GM23338 (cell line): ENCODE measurements at places on chromosomes 3 and 15. TPM values are rescaled to one million over a fixed set of nuclear protein-coding genes. Genes with fewer than 3 reads are reported as not detected.

- H3K36me3 ChIP-seq: no peaks in the 10 kb centered on the region
- peaks cover 10% of the 10 kb centered on the region; the same call in 1 of the 2 replicates for H3K4me1 ChIP-seq
- H3K4me3 ChIP-seq: no peak overlapping the region
- no peak overlapping the region for H3K27ac ChIP-seq
- no peaks in the 10 kb centered on the region for H3K27me3 ChIP-seq
- no peak for DNase-seq
Observed at GRCh38 chr15:70501121-70501727, 262.1 kb downstream of the UACA start.

DNA sequence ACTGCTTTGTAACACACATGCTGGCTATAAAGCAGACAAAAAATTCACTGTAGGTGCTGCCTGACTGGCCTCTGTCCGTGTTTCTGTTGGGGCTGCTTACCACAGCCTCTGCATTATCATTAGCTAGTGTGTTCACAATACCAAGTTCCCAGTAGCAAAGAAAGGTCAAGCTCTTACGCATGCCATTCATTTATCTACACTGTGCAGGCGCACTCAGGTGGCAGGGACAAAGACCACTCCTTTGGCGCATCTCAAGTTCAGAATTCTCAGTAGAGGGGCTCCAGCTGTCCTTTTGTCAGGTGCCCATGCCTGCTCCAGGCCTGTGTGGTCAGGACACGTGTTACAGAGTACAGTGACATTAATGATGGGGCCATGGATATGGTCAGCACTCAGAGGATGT is 22.3 kb downstream of the MLH1 start:
- H3K36me3 ChIP-seq: peaks cover 44% of the 10 kb centered on the region
- no peak overlapping the region for H3K4me3 ChIP-seq
- DNase-seq: no peak
- H3K4me1 ChIP-seq: no peaks in the 10 kb centered on the region
- H3K27me3 ChIP-seq: no peaks in the 10 kb centered on the region

The RGMA gene
- total RNA-seq: 24.6 and 34.2 TPM in 2 replicates

- H3K27me3 ChIP-seq: no peaks in the 10 kb centered on the region
- H3K27ac ChIP-seq: no peak overlapping the region
- no peaks in the 10 kb centered on the region for H3K36me3 ChIP-seq
Observed at GRCh38 chr3:59374818-59375211, 325.0 kb upstream of the CFAP20DC start.

- H3K36me3 ChIP-seq: peaks cover 28% of the 10 kb centered on the region; the same call in 1 of the 2 replicates
- H3K4me1 ChIP-seq: no peaks in the 10 kb centered on the region
- no peaks in the 10 kb centered on the region for H3K27me3 ChIP-seq
Observed at GRCh38 chr3:170301405-170301804, 56.1 kb upstream of the SKIL start.

DNA sequence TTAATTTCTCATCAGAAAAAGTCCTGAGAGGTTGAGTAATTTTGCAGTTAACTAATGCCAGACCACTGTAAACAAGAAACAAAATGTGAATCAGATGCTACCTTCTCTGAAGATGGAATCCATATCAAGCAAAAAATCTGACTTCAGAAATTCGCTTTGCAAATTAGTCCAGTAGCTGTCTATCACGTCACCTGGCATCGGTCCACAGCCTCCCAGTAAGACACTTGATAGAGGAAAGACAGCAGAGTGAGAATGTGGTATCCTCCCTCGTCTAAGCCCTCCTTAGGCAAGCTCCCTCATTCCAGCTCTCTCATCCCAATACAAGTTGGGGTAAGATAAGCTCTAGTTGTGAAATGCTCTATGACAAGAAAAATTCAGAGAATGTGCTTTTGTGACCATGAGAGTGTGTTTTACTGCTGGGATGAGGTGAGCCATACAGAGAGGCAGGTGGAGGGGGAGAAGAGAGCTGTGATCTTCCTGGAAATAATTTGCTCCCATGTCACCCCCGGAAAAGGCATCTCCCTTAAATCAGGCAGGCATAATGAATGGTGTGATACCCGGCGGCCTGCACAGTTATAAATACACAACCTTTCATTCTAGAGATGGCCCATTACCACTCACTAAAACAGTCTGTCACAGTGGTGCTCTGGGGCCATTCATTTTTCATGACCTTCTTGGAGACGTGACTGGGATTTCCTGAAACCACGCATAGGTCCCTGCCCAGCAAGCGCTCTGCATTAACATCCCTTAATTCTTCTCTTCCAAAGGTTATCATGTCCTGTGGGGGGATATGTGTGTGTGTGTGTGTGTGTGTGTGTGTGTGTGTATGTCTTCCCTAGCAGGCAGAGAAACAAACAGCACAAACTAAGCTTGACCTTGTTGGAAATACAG is 602.0 kb upstream of the KCNMB2 start:
- H3K36me3 ChIP-seq: no peaks in the 10 kb centered on the region
- no peak overlapping the region for H3K27ac ChIP-seq
- H3K4me3 ChIP-seq: no peak overlapping the region
- DNase-seq: peak; percentile 6
- no peaks in the 10 kb centered on the region for H3K27me3 ChIP-seq
- no peaks in the 10 kb centered on the region for H3K4me1 ChIP-seq

The EXD1 gene
- total RNA-seq: 0.07 TPM in 1 of 2 replicates, not detected in the other

DNA sequence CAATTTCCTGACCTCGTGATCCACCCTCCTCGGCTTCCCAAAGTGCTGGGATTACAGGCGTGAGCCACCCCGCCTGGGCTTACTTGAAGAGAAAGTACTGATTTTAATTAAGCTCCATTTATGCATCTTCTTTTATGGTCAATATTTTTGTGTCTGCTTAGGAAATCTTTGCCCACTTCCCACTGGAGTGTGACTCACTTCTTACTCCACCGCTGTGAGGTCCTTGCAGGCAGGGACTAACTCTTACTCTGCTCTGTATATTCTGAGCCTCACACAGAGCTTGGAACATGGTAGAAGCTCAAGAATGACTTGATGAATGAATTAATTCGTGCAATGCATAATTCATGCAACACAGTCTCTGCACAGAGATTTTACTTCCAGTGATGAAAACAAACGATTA is 2.9 kb upstream of the TM4SF19 start:
- no peaks in the 10 kb centered on the region for H3K4me1 ChIP-seq
- no peak for DNase-seq
- H3K4me3 ChIP-seq: no peak overlapping the region
- H3K27ac ChIP-seq: no peak overlapping the region

The SMAD3 gene
- total RNA-seq: 9.0 and 11.6 TPM in 2 replicates

DNA sequence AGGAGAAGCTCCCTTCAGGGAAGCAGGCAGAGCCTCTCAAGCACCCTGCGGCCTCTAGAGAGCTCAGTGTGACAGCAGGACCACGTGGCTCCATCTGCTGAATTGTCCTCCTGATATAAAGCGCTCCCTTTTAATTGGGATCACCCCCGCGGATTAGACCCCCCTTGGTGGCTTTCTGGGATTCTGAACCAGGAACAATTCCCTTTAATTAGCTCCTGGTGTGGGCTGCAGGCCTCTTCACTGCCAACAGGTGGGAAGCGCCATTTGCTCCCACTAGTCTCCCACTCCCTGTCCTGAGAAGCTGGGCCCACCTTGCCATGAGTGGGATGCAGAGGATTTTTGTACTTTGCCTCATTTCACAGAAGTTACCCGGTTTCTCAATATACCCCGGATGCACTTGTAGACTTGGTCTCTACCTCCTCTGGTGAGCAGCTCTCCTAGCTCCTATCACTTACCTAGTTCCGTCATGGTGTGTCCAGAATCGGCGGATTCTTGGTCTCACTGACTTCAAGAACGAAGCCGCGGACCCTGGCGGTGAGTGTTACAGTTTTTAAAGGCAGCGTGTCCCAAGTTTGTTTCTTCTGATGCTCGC is 592 bp downstream of the PGPEP1L start:
- H3K27ac ChIP-seq: no peak overlapping the region
- DNase-seq: no peak
- no peaks in the 10 kb centered on the region for H3K36me3 ChIP-seq
- H3K27me3 ChIP-seq: peaks cover 6% of the 10 kb centered on the region; the same call in 1 of the 2 replicates

DNA sequence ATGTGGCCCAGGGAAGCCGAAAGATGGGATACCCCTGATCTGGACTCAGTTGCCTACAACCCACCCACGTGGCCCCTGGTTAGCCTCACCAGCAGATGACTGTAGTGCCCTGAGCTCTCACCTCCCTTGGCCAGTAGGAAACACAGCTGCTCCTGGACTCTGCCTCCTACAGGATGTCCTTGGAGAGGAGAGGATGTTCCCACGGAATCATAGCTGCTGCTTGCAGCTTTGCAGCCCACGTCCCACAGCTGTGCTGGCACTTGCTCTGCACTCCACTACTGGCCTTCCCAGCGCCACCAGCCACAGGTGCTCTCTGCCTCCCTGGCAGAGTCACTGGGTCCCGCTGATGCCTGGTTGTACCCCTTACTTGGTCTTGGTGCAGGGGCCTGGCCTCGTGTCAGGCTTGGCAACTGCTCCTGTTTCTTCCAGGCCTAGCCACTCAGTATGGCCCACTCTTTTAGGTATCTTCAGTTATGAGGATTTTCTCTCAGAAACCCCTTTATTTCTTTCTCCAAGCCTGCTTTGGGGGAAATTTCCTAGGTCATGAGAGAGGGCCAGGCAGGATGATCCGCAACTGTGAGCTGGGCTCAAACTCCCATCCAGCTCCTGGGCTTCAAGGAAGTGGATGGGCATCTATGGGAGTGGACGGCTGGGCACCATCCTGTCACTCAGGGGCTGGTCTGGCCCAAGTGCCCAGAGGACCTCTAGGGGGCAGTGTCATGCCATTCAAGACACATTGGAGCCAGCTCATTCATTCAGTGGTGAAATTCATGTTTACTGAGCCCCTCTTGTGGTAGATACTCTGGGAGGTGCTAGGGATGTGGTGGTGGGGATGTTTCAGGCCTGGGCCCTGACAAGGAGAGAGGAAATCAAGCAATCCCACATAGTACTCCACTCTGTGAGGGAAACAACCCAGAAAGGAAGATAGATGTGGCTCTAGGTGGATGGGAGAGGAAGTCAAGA is 16.2 kb upstream of the VILL start:
- H3K36me3 ChIP-seq: peaks cover 11% of the 10 kb centered on the region; the same call in 1 of the 2 replicates
- H3K27ac ChIP-seq: peak overlapping the region; percentile 56; the same call in 1 of the 2 replicates

GRCh38 chr15:77024273-77025082 is 29.6 kb downstream of the PSTPIP1 start:
- peak; percentile 82 for DNase-seq
- H3K4me3 ChIP-seq: peak overlapping the region; percentile 42; the same call in 1 of the 2 replicates
- H3K36me3 ChIP-seq: no peaks in the 10 kb centered on the region
- no peak overlapping the region for H3K27ac ChIP-seq
- 0 out of 2 replicates have a peak, but pooled peaks cover 4% of the 10 kb centered on the region for H3K27me3 ChIP-seq

The DZIP1L gene
- 11.4 and 19.5 TPM in 2 replicates for total RNA-seq

DNA sequence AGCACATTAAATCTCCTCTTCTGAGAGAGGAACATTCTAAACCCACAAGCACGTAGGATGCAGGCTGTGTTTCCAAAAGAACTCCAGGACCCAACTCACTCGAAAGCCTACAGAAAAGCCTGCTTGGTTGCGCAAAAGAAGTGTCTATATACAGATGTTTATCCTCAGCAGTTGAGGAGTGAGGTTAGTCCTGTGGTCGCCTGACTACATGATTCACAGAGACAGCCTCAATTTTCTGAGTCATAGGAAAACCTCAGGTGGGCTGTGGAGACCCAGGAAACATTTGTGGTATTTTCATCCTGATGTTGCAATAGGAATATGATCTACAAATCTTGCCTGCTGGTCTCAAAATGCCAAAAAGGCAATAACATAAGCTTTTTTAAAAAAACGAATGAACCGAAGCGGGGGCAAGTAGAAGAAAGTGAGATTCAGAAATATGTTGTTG is 183.8 kb upstream of the THRB start:
- no peak overlapping the region for H3K4me3 ChIP-seq
- no peaks in the 10 kb centered on the region for H3K27me3 ChIP-seq
- no peaks in the 10 kb centered on the region for H3K4me1 ChIP-seq
- DNase-seq: no peak

GRCh38 chr3:161475905-161476304 is 20.7 kb upstream of the OTOL1 start:
- H3K27ac ChIP-seq: no peak overlapping the region
- DNase-seq: no peak
- no peak overlapping the region for H3K4me3 ChIP-seq
- no peaks in the 10 kb centered on the region for H3K27me3 ChIP-seq
- peaks cover 7% of the 10 kb centered on the region; the same call in 1 of the 2 replicates for H3K4me1 ChIP-seq
- no peaks in the 10 kb centered on the region for H3K36me3 ChIP-seq

The RYK gene
- total RNA-seq: 84.2 and 94.8 TPM in 2 replicates

- DNase-seq: no peak
- H3K27ac ChIP-seq: no peak overlapping the region
- no peaks in the 10 kb centered on the region for H3K27me3 ChIP-seq
- H3K4me3 ChIP-seq: no peak overlapping the region
Observed at GRCh38 chr15:71734709-71735384, 75.5 kb upstream of the NR2E3 start.

- H3K4me3 ChIP-seq: no peak overlapping the region
- DNase-seq: no peak
- no peak overlapping the region for H3K27ac ChIP-seq
- no peaks in the 10 kb centered on the region for H3K36me3 ChIP-seq
- H3K4me1 ChIP-seq: no peaks in the 10 kb centered on the region
Observed at GRCh38 chr15:79829950-79830349, 66.9 kb downstream of the MTHFS start.

The ZPLD1 gene
- total RNA-seq: not detected in 2 replicates

The KLF13 gene
- 21.5 and 23.5 TPM in 2 replicates for total RNA-seq

The SCN11A gene
- 0.08 and 0.14 TPM in 2 replicates for total RNA-seq

- H3K4me3 ChIP-seq: peak overlapping the region; percentile 69
- H3K4me1 ChIP-seq: peaks cover 18% of the 10 kb centered on the region
- H3K36me3 ChIP-seq: no peaks in the 10 kb centered on the region
- no peak for DNase-seq
- peaks cover 34% of the 10 kb centered on the region for H3K27me3 ChIP-seq
Observed at GRCh38 chr3:77040216-77040615, 317 bp downstream of the ROBO2 start.

DNA sequence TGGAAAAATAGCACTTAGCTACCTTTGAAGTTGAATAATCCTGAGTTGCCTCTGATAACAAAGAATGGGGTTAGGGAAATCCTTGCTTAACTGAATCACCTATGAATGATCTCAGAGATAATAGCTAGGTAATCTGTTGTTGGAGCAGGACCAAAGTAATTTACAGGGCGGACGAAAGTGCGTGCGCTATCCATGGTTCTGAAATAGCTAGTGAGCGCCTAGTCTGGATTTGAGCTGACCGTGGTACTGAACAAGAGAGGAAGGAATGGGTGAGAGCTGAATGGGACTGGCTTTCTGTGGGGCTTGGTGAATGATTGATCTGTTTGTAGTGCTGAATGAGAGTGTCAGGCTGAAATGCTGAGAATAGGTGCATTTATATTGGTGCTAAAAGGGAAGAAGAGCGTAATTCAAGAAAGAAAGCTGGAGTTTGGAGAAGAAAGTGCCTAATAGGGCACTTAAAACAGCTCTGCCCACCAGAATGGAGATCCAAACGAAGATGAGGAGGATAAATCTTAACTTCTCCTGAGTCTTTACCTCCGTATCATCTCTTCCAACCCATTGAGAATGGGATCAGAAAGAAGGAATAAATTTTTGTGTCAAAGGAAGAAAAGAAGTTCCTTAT is 10.1 kb downstream of the SCN10A start:
- H3K36me3 ChIP-seq: no peaks in the 10 kb centered on the region
- H3K4me1 ChIP-seq: 0 out of 2 replicates have a peak, but pooled peaks cover under 1% of the 10 kb centered on the region
- no peak overlapping the region for H3K27ac ChIP-seq
- H3K4me3 ChIP-seq: no peak overlapping the region
- no peaks in the 10 kb centered on the region for H3K27me3 ChIP-seq
